ENCODE measurements at places on chromosomes 7 and 10.

DNA sequence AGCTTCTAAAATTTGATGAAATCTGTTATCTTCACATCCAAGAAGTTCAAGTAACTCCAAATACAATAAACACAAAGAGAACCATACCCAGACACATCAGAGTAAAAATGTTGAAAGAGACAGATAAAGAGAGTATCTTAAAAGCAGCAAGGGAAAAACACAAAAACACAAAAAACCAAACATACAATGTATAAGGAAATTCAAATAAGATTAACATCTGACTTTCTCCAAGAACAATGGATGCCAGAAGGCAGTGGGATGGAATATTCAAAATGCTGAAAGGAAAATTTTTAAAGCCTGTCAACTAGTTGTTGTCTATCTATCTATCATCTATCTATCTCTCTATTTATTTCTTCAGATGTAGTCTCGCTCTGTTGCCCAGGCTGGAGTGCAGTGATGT, 72.4 kb upstream of the MKLN1 start:
- no peak for DNase-seq

- DNase-seq: no peak
Measured at GRCh38 chr7:16587790-16588189, 57.8 kb downstream of the ANKMY2 start.

DNA sequence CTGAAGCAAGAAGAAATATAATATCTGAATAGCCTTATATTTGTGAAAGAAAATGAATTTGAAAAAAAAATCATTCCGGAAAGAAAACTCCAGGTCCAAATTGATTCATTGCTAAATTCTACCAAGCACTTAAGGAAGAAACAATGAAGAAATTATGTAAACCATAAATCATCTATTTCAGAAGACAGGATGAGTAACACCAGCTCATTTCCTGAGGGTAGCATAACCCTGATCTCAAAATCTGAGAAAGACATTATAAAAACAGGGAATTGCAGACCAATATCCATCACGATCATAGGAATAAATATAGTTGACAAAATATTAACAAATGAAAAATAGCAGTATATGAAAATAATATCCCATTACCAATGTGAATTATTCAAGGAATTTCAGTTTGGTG, 70.1 kb upstream of the RAB18 start:
- no peak for DNase-seq

DNA sequence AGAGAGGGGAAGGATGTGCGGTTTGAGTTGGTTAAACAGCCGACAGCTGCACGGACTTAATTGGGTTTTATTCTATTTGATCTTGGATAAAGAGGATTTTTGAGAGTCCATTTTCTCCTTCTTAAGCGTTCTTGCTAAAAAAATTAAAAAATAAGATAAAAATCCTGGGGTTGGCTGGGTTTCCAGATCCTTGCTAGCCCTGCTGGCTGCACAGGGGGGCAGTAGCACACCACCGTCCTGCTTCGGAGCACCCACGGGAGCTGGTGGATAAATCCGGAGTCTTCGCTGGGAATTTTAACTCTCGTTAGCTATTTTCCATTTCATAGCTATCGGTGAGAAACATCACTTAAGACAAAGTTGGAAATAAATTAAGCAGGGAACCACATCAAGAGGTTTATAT, 792.0 kb downstream of the TYW1 start:
- no peak for DNase-seq

GRCh38 chr10:125639846-125640245, 43.1 kb downstream of the TEX36 start:
- no peak for DNase-seq

- no peak for DNase-seq
Measured at GRCh38 chr10:64708884-64709681, 1187.9 kb downstream of the REEP3 start.

GRCh38 chr7:41113719-41114118, 589.2 kb downstream of the INHBA start:
- DNase-seq: no peak

DNA sequence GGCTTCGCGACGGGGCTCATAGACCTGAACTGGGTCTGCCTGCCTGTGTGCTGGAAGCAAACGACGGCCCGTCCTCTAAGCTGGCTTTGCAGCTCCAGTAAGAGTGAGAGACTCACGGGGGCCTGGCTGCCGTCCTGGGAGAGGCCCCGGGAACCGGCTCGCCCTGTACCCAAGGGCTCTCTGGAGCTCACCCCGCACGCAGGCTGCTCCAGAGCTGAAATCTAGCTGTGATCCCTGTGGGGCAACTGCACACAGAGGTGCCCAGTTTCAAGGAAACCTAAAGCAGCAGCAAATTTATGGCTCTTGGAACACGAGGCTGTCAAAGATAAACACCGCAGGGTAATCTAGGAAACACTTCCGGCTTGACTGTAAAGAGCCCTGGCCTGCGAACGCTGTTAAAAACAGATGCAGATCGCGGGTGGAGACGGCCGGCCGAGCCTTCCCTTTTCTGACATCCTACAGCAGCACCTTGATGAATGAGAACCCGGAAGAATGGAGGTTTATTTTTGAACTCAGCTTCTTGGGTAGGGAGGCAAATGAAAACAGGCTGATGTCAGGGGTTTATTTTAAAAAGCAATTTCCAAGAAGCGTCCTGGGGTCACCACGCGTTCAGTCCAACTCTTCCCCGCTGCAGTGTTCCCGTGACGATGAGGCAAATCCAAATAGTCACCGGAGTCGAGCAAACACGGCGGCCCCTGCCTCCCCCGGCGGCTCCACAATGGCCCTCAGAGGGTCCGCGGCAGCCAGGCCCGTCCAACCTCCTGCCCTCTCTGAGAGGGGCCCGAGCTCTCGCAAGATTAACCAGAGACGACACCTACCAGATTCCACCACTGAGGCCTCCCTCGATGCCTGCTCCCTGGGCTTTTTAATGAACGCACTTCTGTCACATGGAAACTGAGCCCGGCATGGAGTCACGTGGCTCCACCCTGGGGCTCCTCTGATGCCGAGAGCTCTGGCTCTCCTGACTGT, 29.6 kb downstream of the AMZ1 start:
- DNase-seq: no peak

- DNase-seq: no peak
Measured at GRCh38 chr10:8158193-8159071, 103.9 kb downstream of the GATA3 start.

GRCh38 chr7:78828317-78828716, 625.1 kb downstream of the MAGI2 start:
- DNase-seq: no peak

DNA sequence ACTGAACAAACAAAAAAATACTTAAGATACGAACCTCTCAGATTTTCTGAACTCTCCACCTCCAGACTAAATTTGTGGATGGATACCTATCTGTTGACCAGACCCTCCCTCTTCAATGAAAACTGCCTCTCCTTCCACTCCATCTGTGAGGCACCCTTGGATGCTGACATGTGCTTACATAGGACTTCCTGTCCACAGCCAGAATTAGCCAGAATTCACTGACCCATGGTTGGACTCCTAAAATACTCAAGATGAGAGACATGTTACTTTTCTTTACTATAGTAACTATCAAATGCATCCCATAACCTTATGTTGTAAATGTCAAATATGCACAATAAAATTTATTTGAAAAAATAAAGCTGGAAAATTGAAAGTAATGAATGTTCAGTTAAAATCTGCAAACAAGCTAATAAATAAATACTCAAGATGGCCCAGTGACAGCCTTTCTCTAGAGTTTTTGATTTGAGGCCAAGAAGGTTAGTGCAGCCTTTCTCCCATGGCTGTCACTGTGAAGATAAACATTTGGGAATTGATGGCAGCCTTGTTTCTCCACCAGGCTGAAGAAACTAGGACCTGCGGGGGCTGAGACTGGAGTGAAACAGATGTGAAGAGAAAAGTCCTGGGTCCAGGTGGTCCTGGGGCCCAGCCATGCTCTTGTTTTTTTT, 287.0 kb downstream of the ZEB1 start:
- DNase-seq: no peak

GRCh38 chr7:95589031-95589430, 7.3 kb downstream of the PDK4 start:
- DNase-seq: no peak

- no peak for DNase-seq
Measured at GRCh38 chr7:81140775-81141174, 221.9 kb upstream of the SEMA3C start.

GRCh38 chr7:98358706-98359105, 42.2 kb downstream of the BAIAP2L1 start:
- DNase-seq: no peak

All from activated T-cell treated with anti-CD3 and anti-CD28 coated beads for 48 hours (primary cell).